ENCODE measurements at places on chromosomes 11 and 22.

- DNase-seq = no peak
Measured at GRCh38 chr11:7499081-7499480, 13.8 kb downstream of the OLFML1 start.

DNA sequence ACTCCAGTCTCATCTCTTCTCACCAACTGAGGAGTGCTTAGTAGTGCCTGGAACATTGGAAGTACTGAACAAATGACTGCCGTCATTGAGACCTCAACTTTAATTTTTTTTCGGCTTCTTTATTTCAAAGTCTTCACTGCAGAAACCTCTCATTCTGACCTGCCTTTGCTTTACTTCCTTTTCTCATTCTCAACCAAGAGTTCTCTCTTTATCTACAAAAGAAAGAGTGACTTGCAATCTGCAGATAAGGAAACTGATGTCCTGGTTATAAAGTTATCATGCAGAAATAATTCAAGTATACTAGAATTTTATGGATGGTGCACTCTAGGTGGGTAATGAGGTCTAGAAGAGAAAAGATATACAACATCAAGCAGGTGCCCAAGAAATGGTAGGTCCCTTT is 1.2 kb upstream of the EED start:
- DNase-seq = no peak

DNA sequence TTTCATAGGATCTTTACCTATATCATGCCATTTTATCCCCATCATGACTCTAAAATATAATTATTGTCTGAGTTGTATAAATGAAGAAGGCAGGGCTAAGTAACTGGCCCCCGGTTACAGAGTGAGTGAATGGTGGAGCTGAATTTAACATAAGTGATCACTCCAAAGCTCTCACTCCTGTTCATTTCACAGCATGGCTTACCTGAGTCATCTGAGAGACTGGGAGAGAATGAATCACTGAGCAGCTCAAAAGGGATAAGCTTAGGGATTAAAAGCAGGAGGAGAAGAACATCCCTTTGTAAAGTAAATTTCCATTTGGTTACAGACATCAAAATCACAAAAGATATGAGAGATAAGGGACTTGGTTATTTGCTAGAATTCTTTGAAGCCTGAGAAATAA is 294.0 kb upstream of the CTSC start:
- no peak for DNase-seq

GRCh38 chr11:10107497-10107896 is 186.5 kb downstream of the SBF2 start:
- no peak for DNase-seq

GRCh38 chr11:125286486-125286885 is 121.9 kb downstream of the PKNOX2 start:
- no peak for DNase-seq
